ENCODE measurements at places on chromosomes 5 and 9.

GRCh38 chr9:16145196-16145950 is 592.5 kb downstream of the CCDC171 start:
- no peak for DNase-seq

DNA sequence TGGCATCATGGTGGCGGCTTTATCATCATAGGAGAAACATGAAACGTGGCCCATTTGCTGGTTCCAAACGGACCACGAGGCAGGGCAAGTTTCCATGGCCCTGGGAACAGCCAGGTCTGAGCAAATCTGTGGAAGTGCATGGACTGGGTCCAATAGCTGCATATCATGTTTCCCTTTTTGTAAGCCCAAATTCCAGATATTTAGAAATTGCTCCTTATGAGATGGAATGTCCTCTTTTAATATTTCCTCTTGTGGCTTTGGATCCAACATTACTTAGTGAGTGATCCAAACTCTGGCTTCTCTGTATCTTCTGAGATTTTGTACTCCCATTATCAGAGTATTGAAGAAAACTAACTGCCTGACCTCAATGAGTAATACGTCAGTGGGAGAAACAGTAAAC is 79.8 kb upstream of the FBXL7 start:
- no peak for DNase-seq

GRCh38 chr9:130627896-130628792 is 36.2 kb upstream of the PRDM12 start:
- no peak for DNase-seq

- no peak for DNase-seq
Measured at GRCh38 chr5:1108023-1108864, 3.6 kb downstream of the SLC12A7 start.

GRCh38 chr5:83034528-83035207 is 42.5 kb downstream of the TMEM167A start:
- no peak for DNase-seq

GRCh38 chr5:53407373-53407772 is 73.1 kb upstream of the FST start:
- no peak for DNase-seq

DNA sequence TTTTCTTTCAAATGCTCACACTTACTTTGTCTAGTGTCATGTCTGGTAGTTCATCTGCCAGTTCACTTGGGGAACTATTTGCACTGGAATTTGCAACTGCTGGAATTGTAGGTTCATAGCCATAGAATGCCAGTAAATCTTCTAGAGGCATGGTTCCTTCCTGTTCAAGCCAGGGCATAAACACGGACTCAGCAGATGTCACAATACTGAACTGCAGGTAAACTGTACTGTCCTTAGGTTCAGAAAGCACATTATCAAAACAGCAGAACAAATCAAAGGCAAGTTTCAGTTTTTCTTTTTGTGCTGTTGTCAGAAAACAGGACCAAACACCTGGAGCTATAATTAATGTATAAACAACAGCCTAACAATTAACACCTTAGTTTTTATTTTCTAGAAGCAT is 13.1 kb downstream of the MIER3 start:
- DNase-seq, result no peak

- DNase-seq, result no peak
Measured at GRCh38 chr5:137778772-137779564, 24.8 kb upstream of the HNRNPA0 start.

- DNase-seq, result no peak
Measured at GRCh38 chr5:42875785-42876374, 64.2 kb upstream of the SELENOP start.

- DNase-seq, result no peak
Measured at GRCh38 chr5:130164966-130165365, 260.7 kb downstream of the CHSY3 start.

DNA sequence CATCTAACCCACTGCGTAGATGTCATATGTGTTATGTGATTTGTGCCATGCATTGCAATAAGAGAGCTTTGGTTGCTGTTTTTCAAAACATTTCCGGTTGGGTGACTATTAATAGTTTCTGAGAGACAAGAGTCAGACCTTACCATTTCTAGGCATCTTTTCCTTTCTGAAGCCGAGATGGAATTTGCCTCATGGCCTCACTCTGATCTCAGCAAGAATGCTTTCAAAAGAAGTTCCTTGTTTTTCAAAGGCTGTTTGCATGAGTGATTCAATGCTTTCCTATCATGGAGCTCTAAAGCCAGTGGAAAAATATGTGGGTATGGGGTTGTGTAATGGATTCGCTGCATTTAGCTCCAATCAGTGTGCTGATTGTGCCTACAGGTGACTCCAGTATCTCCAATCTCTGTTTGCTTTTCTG is 203.1 kb upstream of the PPP1R2B start:
- no peak for DNase-seq

GRCh38 chr9:112032009-112032408 is 135.4 kb downstream of the UGCG start:
- DNase-seq, result no peak

- no peak for DNase-seq
Measured at GRCh38 chr9:111036429-111036789, 1.9 kb downstream of the LPAR1 start.

DNA sequence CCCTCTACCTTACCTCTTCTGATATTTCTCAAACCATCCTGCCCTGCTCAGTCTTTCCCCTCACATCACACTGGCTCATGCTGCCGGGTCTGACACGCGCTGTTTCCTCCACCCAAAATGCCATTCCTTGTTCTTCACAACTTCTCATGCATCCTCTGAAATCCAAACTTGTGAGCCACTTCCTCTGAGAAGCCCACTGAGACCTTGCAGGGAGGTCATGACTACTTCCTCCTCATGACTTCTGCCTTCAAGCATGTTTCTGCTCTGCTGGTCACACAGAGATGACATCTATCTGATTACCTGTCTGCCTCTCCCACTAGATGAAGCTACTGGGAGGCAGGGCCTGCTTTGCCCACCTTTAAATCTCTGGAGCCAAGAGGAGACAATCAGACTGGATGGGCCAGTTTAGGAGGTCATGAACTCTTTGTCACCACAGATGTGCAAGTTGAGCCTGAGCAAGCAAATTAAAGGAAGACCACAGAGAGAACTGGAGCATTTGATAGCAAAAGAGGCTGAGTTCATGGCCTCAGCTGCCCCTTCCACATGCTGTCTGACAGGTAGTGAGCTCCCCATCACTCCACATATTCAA is 119.8 kb upstream of the TBC1D2 start:
- DNase-seq, result no peak

GRCh38 chr9:99024959-99025358 is 80.0 kb upstream of the TGFBR1 start:
- no peak for DNase-seq

DNA sequence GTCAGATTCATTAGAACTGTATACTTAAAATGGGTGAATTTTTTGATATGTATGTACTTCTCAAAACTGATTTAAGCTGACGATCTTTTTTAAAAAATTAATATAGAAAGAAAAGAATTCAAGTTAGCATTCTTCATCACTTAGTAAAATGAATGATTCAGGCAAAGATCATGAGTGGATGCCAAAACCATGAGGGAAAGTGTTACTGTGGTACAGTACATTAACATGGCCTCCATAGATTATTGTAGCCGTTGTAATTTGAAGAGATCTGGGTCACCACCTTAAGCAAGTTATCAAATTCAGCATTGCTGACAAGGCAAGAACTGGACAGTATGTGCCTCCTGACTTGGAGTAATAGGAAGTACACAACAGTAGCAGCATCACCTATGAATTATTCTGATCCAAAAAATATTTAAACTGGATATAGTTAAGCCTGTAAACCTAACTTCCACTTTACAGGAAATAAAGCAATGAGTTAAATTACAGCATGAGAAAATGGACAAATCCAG is 29.7 kb downstream of the C9orf85 start:
- DNase-seq, result no peak

GRCh38 chr5:58183078-58183785 is 276.7 kb downstream of the PLK2 start:
- DNase-seq, result no peak
